ENCODE measurements at places on chromosomes 3 and 15.

- no peak for DNase-seq
These were observed 3.0 kb downstream of the PPM1L start for GRCh38 chr3:160758929-160759577.

DNA sequence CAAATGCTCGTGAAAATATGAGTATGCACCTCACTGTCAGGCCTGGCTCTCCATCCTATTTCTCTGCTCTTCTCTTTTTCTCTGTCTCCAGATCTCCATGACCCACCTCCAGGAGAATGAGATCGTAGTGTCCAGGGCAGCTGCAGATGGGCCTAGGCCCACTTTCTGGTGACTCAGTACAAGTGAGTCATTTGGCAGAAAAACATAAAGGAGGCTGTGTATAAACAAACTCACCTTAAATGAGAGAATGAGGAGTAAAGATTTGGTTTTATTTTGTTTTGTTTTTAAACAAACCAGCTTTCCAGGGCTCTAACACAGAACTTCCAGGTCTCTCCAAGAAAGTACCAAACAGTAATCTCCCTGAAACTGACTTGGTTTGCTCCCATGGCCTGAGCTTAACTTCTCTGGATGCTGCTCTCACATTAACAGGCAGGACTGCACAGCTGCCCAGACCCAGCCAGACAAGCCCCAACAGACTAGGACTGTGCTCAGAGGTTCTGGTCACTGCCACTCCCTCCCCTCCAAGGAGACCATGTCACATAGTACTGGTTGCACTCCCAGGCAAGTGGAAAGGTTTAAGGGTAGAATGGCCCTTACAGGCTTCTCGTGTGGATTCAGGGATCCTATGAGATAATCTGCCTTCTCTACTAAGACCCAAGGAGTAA, 1.5 kb upstream of the HEG1 start:
- no peak for DNase-seq

GRCh38 chr15:85642065-85642692, 152.5 kb downstream of the KLHL25 start:
- no peak for DNase-seq

DNA sequence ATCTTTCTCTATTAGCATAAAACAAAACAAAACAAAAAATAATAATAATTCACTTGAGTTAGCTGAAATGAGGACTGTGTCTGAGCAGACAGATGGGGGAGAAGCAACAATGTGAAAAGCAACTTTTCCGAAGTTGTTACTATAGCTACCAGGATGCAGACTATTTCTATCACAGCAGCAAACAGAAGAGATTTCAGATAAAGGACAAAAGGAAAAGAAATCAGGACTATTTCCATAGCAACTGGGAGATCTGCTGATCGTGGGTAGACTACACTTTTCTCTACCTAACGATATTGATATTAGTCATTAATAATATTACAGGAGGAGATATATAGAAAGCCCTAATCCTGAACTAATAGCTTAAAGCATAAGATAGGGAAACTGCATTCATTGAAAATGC, 321.7 kb downstream of the GABRG3 start:
- DNase-seq: no peak

GRCh38 chr15:75452364-75452864, 924 bp upstream of the SIN3A start:
- peak; percentile 69 for DNase-seq

DNA sequence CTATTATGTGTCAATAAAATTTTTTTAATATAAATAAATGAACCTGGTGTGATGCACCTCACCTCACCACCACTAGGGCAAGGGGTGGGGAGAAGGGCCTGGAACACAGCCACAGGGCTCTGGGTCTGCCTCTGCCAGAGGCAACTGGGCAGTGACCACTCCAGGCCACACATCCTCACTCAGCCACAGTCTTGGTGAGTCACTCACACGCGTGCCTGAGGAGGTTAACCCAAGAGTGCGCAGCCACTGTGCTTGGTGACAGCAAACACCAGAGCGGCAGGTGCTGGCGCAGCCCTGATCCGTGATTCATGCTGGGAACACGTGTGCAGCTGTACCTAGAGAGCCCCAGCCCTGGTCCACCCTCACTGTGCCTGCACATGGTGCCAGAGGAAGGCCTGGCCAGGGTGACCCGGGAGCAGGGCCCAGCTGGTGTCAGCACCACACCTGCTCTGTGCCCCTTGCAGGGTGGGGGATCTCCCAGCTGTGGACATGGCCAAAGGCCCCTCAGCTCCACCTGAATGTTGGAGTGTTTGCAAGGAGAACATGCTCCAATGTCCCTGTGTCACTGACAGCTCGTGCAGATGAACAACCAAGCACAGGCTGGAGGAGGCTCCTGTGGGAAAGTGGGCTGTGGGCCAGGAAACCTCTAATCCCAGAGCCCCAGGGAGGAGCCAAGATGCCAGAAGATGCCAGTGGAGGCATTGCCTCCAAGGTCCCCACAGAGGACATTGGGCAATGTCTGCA, 2.1 kb downstream of the SLC41A3 start:
- no peak for DNase-seq

DNA sequence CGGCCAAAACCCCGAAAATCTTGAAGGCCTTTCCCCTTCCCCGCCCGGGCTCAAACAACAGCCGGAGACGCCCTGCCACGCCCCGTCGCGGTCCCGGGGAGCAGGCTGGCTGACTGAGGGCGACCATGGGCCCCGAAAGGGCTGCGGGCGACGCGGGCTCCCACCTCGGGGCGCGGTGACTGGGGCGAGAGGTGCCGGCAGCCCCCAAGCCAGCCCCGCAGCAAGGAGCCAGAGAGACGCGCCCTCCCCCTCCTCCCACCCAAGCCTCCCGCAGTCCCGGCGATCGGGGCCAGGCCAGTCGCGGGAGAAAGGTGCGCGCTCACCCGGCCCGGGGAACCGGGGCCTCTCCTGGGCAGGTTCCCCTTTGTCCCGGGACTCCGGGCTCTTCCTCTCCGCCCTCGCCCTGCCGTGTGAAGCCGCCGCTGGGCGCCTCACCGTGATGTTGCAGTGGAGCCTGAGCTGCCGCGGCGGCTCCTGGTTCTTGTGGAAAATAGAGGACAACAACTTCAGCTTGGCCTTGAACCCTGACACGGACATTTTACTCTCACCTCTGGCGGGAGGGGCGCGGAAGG, 30.6 kb upstream of the ZSCAN2 start:
- peak; percentile 48 for DNase-seq

- no peak for DNase-seq
These were observed 2.4 kb downstream of the SIAH2 start for GRCh38 chr3:150760431-150761200.

GRCh38 chr15:44711743-44712345, 527 bp downstream of the B2M start:
- peak; percentile 51 for DNase-seq

DNA sequence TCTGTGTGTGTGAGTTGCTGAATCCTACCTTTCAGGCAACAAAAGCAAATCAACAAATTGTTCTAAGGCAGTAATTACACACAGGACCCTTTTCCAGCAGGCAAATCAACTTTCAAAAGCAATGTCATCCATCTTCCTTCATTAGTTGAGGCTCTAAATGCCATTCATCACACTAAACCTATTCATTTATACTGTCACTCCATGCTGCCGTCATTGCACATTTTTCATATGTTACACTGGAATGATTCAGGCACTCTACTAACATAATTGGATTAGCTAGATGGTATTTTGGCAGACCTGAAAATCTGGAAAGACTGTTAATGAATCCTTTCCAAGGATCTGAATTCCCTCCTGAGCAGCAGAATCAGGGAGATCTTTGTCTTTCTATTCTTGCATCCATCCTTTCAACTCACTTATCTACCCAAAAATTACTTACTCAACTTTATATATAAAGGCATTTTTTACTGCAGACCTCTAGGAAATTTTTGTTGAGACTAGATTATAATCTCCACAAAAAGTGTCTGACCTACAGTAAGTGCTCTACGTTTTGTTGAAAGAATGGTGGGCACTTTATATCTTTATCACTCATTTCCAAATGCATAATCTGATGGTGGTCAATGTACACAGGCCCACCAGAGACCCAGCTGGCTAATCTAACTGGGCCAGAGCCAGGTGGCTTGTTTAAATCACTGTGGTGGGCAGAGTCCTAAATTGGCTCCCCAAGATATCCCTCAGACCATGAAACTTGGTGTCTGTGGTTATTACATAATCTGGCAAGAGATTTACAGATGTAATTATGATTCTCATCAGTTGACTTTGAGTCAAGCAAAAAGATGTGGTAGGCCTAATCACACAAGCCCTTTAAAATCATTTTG, 25.0 kb downstream of the MIX23 start:
- no peak for DNase-seq

GRCh38 chr15:40891810-40892446, 2.3 kb upstream of the VPS18 start:
- DNase-seq: peak; percentile 52

- DNase-seq: no peak
These were observed 133.4 kb upstream of the WNT5A start for GRCh38 chr3:55620351-55621025.

GRCh38 chr3:10955711-10956453, 36.7 kb upstream of the SLC6A1 start:
- no peak for DNase-seq

GRCh38 chr15:83516935-83517334, 69.8 kb downstream of the SH3GL3 start:
- DNase-seq: no peak

GRCh38 chr15:93562395-93563123, 473.5 kb upstream of the RGMA start:
- DNase-seq: no peak

DNA sequence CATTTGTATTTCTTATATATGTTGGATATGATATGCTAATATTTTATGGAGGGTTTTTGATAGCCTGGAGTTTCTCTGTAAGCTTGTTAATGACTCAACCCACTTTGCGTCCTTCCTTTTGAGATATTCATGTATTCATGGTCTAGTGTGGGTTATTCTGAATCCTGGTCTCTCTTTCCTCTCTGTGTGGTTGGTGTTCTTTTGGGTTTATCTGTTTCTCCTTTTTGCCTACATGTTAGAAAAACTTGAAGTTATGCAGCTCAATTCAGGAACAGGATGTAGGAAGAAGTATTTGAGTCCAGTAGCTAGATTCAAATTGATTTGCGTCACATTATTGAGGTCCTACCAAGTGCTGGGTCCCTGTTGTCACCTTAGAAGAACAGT, 28.1 kb downstream of the CMTM7 start:
- no peak for DNase-seq

- no peak for DNase-seq
These were observed 1.3 kb upstream of the PRR20G start for GRCh38 chr3:127288921-127289705.

- peak; percentile 85 for DNase-seq
These were observed 39.2 kb downstream of the MYO5C start for GRCh38 chr15:52256366-52256765.

DNA sequence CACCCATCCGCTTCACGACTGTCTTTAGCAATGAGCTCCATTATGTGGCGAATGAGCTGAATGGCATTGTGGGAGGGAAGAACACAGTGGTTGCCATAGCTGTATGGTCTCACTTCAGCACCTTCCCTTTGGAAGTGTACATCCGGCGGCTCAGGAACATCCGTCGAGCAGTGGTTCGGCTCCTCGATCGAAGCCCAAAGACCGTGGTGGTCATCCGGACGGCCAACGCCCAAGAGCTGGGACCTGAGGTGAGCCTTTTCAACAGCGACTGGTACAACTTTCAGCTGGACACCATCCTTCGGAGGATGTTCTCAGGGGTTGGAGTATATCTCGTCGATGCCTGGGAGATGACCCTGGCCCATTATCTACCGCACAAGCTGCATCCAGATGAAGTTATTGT, 27.8 kb upstream of the NFKBIZ start:
- no peak for DNase-seq

DNA sequence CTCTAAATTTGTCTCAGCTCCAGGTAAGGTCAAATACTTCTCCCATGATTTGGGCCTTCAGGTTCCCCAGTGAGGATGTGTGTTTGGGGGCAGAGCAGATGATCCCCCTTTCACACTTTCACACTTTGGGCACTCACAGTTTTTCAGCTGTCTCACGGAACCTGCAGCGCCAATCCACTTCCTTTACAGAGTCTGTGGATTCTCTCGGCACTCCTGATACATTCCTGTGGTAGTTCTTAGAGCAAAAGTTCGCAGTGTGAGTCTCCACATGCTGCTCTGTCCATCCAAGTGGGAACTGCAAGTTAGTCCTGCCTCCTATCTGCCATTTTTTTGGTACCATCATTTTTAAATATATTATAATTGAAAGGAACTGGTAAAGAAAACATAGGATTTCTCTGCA, 20.2 kb upstream of the CPOX start:
- no peak for DNase-seq

GRCh38 chr3:111485086-111485485, 56.9 kb upstream of the CD96 start:
- DNase-seq: no peak

DNA sequence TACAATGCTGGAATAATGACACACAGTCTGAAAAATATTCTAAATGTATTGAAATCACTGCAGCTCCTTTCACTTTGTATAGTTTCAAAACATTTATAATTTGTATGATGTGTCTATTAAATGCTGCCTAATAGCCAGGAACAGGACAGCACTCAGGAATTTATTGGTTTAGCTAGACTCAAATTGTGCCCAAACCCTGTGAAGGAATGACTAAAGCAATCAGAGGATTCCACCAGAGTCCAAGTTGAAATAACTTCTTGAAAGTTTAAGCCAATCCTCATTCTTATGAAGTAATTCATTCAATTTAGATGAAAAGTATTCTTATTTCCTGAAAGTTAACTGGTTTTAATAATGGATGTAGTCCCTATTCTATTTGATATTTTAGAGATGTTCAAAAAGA, 267.0 kb downstream of the ZMAT3 start:
- DNase-seq: no peak

DNA sequence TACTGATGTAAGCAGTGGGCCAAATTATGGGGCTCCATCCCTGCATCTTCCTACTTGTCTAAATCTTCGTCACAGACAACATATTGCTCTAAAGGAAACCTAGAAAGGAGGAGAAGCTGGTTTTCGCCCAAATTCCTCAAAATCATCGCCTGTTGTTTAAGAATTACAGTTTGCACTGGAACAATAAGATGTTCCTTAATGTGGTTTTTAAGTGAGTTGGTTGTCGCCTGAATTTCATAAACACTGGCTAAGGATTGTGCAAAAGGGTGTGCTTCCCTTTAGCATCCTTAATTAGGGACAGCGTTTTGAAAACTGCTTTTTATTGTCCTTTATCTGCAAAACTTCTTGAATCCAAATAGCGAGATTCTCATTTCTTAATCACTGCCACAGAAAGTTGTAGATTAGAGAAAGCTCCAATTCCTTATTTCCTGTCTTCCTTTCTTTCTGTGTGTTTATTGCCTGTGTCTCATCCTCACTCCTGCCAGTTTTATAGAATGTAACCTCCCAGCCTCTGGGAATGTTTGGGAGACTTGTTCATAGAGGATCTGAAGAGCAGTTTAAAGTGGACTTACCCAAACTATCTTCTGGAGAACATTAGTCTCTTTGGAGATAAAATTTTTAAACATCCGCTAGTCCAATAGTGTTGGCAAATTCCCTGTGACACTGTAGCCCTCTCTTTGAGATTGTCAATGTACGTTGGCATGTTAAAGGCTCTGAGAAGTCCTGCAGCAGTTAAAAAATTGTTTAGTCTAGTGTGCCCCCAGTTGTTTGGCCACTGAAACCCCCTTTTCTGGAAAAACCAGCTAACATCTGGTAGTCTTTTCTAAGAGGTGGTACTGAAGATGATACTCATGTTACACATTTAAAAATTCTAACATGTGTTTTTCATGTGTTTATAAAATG, 50.4 kb downstream of the FLNB start:
- no peak for DNase-seq

Data from germinal center (tissue), 1 donor.